ENCODE measurements at places on chromosomes 6 and 20.

DNA sequence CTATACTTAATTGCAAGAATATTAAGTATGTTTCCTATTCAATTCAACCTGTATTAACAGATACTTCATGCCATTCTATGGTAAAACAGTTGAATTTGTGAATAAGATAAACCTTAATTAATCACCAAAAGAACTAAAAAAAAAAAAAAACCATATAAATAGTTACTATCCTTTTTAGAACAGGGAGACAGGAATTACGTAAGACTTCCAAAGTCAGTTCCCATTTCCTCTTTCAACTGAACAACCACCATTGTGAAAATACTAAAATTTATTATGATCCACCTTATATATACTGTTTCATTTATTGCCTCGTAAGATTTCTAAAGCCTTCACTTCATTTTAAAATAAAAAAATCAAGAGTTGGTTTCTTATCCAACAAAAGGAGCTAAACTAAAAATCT lies 9.4 kb downstream of the CCNC start:
- no peak for DNase-seq

GRCh38 chr20:59027741-59028320 lies 4.3 kb downstream of the ATP5F1E start:
- no peak for DNase-seq

DNA sequence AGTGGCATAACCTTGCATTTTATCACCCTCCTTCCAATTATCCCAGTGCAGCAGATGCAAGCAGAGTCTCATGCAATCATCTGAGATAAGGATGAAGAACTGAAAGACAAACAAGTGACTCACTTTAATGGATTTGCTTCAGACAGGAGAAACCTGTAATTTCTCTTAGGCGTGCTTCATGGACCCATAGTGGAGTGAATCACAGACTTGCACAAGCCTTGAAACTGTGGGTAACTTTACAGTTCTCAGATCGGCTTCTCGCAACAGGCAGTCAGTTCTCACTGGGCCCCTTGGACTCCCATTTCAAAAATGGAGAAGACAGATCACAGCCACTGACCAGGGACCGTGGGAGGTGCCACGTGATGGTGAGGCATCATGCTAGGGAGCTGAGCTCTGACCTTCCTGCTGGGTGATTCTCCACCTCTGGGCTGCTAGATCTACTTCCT lies at the start of gene ADGRF4:
Gene ADGRF4, plus strand, starts transcription at position 239 of the 446 bp plus-strand sequence. CDS start 8,666 bp downstream, outside the sequence.
- no peak for DNase-seq

- DNase-seq: peak; percentile 28
Measured at GRCh38 chr6:113172531-113172966, 684.6 kb upstream of the MARCKS start.

GRCh38 chr6:17277256-17277655 lies 3.9 kb upstream of the RBM24 start:
- DNase-seq: no peak

GRCh38 chr20:11979306-11979990 lies 61.8 kb downstream of the BTBD3 start:
- DNase-seq: no peak

DNA sequence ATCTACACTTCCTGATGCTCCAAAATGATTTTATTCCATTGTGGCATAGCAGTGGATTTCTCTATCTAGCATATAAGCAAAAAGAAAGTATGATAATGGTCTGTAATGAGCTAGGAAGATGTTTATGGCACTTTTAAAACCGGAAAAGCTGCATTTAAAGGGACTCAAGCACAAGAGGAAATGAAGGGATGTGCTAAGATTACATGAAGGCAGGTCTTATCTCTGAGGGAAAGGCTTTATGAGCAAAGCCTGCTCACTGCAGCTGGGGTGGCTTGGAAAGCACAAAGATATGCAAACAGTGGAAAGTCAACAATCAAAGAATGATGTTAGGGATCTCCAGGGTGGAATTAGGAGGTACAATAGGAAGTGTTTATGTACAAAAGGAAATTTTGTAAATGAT lies 138.2 kb downstream of the TENT5A start:
- no peak for DNase-seq

GRCh38 chr6:159919800-159920199 lies 29.0 kb downstream of the MAS1 start:
- DNase-seq: no peak

GRCh38 chr6:43996618-43997344 lies 130.5 kb downstream of the MRPL14 start:
- no peak for DNase-seq

GRCh38 chr6:106860940-106861339 lies 113.6 kb downstream of the CD24 start:
- no peak for DNase-seq

- no peak for DNase-seq
Measured at GRCh38 chr6:5763407-5763806, 243.3 kb downstream of the NRN1 start.

DNA sequence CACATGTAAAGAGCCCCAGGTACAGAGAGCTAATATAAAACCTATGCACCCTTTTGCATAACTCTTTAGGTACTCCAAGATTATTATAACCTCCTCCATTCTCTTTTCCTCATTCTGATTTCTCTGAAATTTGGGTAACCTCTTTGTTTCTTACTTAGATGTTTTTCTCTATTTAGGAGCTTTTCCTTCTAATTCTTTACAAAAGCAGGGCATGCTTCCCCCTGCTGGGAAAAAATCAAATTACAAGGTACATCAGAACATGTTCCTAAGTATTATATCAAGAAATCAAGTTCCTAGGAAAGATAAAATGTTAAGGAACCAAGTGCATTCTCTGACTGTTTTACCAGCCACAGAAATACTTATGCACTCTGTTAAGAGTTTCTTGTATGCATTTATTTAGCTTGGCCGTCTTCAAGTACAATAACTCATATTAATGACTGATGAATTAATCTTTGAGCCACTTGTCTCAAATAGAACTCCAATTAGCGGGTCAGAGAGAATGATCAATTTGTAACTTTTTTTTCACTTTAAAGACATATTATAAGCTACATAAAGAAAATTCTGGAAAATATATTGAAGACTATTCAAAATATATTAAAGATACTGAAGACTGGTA lies 2.1 kb downstream of the KHDRBS2 start:
- no peak for DNase-seq

DNA sequence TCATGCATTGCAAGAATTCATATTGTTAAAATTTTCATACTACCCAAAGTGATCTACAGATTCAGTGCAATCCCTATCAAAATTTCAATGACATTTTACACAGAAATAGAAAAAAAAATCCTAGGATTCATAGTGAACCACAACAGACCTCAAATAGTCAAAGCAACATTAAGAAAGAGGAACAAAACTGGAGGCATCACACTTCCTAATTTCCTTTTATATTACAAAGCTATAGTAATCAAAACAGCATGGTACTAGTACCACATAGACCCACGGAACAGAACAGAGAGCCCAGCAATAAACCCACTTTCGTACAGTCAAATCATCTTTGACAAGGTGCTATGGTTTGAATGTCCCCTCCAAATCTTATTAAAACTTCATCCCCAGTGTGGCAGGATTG lies 39.7 kb downstream of the NTSR1 start:
- DNase-seq: no peak

- DNase-seq: no peak
Measured at GRCh38 chr20:542777-543368, 717 bp downstream of the CSNK2A1 start.

GRCh38 chr20:63775096-63775978 lies 35.8 kb downstream of the SLC2A4RG start:
- no peak for DNase-seq

GRCh38 chr6:128343706-128344105 lies 176.7 kb downstream of the PTPRK start:
- DNase-seq: no peak

GRCh38 chr20:53853111-53853713 lies 217.2 kb downstream of the BCAS1 start:
- peak; percentile 89 for DNase-seq

DNA sequence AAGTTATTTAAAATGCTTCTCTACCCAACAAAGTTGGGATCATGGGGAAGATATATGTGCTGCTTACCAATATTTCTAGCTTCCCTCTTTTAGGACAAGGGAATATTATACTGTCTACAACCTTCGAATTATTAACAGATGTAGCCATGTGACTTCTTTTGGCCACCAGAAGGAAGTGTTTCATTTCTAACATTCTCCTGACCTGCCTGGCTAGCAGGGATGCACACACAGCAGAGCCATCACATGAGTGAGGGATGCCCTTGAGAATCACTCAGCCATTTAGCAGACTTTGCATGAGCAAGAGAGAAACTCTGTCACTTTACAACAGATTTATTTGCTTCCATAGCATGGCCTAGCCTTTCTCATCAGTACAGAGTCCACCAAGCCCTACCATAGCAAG lies 230.7 kb upstream of the MARCKS start:
- DNase-seq: no peak

- no peak for DNase-seq
Measured at GRCh38 chr6:130603391-130603790, 223.8 kb upstream of the SMLR1 start.

DNA sequence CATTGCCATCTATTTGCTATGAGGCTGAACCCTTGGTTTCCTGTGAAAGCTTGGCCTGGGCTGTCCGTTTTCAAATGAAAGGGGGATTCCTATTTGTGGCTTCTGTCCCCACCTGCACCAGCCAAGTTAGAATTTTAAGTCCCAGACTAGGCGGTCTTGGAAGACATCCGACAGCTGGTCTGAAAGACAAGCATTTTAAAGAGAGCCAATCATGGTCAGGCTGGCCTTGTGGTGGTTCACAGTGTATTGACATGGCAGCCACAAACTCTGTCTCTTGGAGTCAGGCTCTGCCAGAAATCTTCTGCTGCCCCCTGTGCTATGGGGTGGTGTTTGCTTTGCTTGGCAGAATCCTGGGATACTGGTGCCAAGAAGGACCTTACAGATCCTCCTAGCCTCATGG lies 319.2 kb upstream of the MOCS1 start:
- DNase-seq: no peak

DNA sequence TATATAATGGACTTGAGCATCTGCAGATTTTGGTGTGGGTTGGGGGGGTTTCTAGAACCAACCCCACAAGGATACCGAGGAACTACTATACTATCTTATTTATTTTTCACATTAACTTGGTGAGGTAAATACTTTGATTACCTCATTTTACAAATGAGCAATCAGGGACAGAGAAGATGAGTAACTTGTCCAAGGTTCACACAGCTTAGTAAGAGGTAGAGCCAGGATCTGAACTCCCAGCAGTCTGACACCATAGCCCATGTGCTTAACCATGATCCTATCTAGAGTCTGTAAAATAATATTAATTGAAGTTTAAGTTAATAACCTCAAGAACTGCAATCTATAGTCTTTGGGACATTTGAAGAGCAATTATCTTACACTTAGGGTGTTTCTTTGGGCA lies 28.6 kb downstream of the DHX35 start:
- no peak for DNase-seq

DNA sequence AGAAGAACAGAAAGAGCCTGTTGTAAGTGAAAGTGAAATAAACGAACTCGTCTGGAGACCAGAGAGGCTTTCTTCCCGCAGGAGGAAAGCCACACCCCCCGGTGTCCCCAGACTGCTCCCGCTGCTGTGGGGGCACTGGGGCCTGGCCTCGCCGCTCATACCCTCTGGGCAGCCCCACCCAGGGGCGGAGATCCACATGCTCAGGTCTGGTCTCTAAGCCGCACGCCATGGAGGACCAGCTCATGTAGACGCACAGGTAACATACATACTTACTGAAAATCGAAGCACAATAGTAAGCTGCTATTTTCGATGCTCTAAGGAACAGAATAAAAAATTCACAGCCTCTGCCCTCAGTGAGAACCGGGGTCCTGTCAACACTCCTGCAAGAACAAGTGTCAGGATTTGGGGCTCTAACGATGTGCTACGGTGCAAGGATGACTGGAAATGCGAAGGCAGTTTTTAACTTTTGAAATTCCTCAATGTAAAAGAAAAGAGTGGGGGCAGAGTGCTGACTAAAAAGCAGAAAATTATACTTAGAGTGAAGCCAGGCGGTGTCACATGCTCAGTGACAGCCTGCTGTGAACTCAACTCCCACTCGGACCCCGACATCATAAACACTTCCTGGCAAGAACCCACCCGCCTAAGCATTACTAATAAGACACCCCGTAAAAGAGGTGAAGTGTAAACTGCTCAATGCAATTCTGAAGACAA lies 110.5 kb downstream of the IRF4 start:
- no peak for DNase-seq

- no peak for DNase-seq
Measured at GRCh38 chr6:33295621-33296369, 2.9 kb downstream of the RGL2 start.

GRCh38 chr20:34240121-34240520 lies 1.1 kb upstream of the ASIP start:
- DNase-seq: no peak

DNA sequence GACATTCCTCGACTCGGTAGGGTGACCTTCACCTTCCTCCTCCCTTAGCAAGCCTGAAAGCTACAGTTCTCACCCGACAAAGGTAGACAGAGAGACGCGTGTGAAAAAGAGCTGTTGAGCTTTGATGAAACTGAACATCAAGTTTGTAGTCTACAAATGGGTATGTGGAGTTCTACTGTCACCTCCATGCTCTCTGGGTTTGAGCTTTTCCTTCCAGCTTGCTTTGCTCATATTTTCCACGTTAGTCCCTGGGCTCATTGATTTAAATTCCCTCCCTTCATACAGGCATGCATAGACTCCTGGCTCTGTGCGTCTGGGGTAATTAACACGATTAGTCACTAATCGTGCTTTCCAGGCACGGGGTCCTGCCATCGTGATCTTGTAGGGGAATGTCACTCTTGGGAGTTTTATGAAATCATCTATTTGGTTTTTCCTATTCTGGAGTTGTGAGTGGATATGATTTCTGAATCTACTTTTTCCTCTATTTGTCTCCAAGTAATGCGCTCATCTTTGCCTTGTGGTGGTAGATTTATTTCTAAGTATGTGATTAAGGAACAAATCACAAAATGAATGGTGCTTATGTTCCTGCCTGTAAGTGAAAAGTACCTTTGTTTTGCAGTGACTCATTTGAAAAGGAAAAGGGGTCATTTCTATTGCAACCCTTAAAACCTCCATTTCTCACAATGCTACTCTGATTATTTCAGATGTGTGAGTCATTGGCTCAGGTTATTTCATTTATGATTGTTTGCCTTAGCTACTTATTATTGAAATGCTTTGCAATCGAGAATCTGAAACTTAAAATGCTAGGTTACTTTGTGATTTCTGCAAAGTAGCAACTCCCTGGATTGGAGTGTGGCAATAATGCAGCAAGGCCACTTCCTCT lies 154.6 kb downstream of the ZDHHC14 start:
- DNase-seq: no peak

DNA sequence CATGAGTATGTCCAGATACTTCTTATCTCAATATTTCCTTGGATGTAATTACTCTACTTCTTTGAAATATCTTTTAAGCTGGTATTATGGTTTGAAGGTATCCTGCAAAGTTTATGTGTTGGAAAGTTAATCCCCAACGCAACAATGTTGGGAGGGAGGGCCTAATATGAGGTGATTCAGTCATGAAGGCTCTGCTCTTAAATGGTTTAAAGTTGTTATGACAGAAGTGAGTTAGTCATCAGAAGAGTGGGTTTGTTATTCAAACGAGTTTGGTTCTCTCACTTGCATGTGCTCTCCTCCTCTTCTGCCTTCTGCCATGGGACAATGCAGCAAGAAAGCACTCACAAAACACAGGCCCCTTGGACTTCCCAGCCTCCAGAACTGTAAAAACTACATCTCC lies 176.3 kb downstream of the KCNQ5 start:
- DNase-seq: no peak

DNA sequence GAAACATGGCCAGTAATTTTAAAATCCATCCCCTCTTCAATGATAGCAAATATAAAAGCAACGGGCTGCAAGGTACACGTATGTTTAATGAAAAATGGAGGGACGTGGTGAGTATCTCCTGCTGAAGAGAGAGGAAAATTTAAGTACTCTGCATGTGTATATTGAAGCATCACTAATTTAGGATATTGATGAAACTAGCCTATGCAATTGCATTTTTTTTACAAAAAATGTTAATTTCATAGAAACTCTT lies 362 bp upstream of the TMX4 start:
- DNase-seq: no peak

All from NCI-H524 (cell line).